ENCODE measurements at places on chromosomes 7 and 10. TPM values are rescaled to one million over a fixed set of nuclear protein-coding genes. Genes with fewer than 3 reads are reported as not detected.

The PVRIG gene
- total RNA-seq = 0.64 TPM

The SLC39A12 gene
- total RNA-seq = not detected

The IFIT1B gene
- total RNA-seq = not detected

The GJD4 gene
- total RNA-seq = not detected

The IRF5 gene
- total RNA-seq = 0.20 TPM

The DNAJC30 gene
- 10.1 TPM for total RNA-seq

The RUFY2 gene
- 12.6 TPM for total RNA-seq

The RHEB gene
- total RNA-seq = 156 TPM

The NACAD gene
- total RNA-seq = 0.02 TPM

The FLNC gene
- total RNA-seq = 148 TPM

The TRPV5 gene
- total RNA-seq = not detected

The VAX1 gene
- not detected for total RNA-seq

- no peak for DNase-seq
These were observed 74.9 kb downstream of the RSU1 start for GRCh38 chr10:16742165-16742960.

DNA sequence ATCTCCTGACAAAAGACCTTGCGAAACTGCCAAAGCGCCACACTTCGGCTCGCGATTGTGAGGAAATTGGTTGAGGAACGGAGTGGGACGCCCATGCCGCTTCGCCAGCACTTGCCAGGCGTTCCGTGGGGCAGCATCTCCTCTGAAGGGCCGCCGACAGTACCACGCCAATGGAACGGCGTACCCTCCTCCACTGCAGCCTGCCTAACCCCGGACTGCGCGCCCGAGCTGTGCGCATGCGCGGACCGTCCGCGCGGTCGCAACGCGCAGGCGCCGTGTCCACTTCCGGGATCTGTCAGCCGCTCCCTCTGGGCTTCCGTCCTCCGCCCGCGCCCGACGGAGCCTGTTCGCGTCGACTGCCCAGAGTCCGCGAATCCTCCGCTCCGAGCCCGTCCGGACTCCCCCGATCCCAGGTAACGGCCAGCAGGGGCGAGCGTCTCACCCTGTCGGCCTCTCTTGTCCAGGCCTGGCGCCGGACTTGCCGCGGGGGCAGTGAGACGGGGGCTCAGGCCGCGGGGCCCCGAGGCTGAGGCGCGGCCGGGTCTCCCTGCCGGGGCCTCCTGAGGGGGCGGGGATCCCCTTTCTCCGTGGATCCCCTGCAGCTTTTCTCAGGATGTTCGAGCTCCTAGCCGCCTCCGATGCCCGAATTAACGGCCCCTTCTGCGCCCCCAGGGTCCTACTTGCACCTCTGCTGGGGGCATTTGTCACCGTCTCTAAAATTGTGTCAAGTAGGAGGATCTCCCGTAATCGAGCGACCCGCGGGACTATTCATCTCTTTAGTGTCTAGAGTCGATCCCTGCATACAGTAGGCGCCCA lies at the start of gene ARPC1A:
ARPC1A (plus strand) TSS at position 307 of the 816 bp plus-strand sequence. CDS start 7,456 bp downstream, outside the sequence.
- peak; percentile 99 for DNase-seq

DNA sequence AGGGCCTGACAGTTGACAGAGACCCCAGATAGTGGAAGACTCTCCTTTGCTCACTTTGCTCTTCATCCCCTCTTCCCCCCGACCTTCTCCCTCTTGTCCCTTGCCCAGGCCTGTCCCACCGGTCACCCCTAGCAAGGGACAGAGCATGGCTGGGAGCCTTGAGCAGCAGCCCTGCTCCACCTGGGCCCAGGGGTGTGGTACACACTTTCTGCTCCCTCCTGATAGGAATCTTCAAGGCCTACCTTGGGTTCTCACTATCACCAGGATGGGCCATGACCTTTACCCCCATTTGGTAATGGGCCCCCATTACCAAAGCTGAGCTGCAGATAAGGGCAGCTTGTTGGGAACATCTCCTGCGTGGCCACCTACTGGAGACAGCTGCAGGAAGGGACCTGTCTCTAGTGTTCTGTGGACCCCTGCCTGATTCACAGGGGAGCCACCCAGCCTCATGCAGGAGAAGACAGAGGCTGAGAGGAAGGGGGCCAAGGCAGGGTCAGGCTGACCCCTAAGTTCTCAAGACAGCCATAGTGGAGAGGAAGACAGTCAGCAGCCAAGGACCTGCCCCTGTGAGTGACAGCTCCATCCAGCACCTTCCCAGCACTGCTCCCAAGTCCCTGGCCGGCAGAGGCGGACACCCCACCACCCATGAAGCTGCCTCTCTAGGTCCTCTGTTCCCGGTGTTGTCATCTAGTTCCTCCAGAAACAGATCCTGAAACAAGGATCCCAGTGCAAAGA lies 913 bp upstream of the NPC1L1 start:
- no peak for DNase-seq

- DNase-seq = no peak
These were observed 169.6 kb downstream of the SEPTIN7 start for GRCh38 chr7:35970458-35970857.

DNA sequence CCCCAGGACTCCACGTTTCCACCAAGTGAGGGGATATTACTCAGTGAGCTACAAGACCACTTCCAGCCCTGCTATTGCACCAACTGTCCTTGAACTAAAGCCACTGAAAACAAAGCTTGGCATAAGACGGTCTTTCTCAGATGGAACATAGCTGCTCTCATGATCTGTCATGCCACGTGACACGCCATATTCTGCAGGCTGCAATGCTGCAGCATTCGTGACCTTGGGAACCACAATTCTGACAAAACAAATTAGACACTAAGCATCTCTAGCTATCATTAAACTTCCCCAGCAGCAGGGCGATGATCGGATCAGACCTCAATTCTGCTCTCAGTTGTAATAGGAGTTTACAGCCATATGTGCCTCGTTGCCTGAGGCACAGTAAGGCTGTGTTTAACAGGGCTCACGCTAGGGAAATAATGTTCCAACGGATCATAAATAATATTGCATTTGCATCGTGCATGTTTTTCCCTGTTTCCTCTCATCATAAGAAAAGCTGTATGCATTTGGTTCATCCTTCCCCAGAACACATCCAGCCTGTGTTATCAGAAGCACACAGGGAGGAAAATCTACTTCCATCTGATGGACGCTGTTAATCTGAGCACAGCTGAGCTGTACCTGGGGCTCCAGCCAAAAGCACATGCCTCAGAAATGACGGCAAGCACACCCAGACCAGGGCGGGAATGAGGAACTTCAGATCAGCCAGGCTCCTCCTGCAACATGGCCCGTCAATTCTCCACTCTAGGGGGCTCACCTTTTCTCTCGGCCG lies 38.6 kb upstream of the CNPY1 start:
- peak; percentile 42 for DNase-seq

DNA sequence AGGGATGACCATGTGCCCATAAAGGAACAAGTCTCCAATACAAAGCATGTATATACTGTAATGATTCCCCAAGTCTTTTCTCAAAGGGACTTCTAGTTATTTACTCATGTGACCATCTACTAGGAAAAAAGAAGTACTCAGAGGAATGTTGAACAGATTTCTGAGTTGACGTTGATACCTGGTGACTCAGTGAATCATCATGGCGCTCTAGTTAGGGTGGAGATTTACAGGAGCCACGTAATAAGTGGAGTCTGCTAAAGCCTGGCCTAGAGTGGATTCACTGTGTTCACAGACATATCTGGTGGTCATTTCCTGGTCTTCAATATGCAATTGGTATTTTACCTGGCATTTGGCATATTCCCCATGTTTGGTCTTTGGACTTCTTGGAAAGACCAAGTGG lies 302.2 kb upstream of the CACNA2D1 start:
- DNase-seq = no peak

GRCh38 chr10:101018600-101019439 lies 12.1 kb downstream of the PDZD7 start:
- peak; percentile 87 for DNase-seq

DNA sequence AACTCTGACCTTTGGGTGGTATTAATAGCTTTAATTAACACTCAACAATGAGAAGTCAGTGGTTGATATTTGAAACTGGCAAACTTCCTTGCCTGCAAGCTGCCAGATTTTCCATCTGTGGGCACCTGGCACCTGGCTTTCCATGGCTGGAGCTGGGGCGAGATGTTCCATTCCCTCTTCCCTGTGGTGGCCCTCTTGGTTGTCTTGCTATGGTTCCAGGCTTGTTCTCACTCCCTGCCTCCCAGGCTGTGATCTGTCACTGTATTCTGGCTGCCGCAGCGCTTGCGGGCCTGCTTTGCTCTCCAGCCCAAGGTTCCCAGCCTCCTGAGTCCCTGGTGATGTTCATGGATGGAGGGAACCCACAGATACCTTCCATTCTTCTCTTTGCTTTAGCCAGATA lies 201.0 kb downstream of the FRMD4A start:
- no peak for DNase-seq

DNA sequence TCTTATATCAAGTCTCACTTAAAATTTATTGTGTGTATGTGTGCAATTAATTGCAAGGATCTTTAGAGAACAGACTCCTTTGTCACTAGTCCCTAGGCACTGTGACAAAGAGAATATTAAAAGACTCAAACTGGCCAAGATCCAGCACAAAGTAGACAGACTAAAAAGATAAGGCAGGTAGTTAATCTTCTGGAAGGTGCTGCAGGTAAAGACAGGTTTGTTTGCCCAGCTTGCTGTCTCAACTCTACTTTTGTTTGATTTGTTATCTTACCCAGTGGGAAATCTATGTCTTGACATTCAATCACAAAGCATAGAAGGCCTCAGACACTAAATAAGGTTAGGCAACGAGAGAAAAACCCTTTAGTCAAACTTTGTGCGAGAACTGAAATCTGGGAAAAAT lies 807.9 kb upstream of the LRRN3 start:
- DNase-seq = no peak

GRCh38 chr7:140771826-140772225 lies 75.3 kb downstream of the NDUFB2 start:
- no peak for DNase-seq

- no peak for DNase-seq
These were observed 407.5 kb upstream of the RNF32 start for GRCh38 chr7:156232931-156233705.

DNA sequence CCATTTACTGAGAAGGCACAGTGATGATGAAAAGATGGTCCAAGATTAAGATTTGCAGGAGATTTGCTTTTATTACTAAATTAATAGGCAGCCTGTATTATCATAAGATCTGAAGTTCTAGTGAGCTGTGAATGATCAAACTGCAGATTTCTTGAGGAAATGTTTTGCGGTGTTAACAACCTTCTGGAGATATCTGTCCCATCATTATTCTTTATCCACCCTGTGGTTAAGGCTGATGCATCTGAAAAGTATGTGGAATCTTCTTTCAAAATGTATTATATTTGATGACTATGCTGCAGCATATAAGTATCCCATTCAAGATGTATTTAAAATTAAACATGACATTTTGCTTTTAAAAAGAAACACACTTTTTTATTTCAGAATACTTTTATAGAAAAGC lies 150.3 kb downstream of the POLR1F start:
- DNase-seq = no peak

DNA sequence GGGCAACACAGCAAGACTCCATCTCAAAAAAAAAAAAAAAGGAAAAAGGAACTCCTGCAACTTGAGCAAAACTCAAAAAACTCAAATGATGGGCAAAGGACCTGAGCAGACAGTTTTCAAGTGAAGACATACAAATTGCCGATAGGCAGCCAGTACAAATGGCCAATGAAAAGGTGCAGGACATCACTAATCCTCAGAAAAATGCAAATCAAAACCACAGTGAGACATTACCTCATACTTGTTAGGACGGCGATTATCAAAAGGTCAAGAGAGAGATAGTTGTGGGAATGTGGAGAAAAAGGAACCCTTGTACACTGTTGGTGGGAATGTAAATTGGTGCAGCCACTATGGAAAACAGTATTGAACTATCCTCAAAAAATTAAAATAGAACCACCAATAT lies 16.8 kb downstream of the SVOPL start:
- DNase-seq = no peak

- no peak for DNase-seq
These were observed 810.2 kb downstream of the PCDH15 start for GRCh38 chr10:53990799-53991238.

GRCh38 chr7:152522571-152523067 lies 86.8 kb upstream of the KMT2C start:
- DNase-seq = no peak

DNA sequence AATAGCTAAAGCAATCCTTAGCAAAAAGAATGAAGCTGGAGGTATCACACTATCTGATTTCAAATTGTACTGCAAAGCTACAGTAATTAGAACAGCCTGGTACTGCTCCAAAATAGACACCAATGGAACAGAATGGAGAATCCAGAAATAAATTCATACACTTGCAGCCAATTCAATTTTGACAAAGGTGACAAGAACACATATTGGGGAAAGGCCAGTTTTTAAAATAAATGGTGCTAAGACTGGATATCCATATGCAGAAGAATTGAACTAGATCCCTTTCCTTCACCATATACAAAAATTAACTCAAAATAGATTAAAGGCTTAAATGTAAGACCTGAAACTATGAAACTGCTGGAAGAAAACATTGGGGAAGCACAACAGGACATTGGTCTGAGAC lies 748.5 kb downstream of the DNAJB9 start:
- DNase-seq = no peak

- no peak for DNase-seq
These were observed 55.2 kb downstream of the GCC1 start for GRCh38 chr7:127530148-127530547.

- no peak for DNase-seq
These were observed 82.1 kb downstream of the AVL9 start for GRCh38 chr7:32577421-32577820.

DNA sequence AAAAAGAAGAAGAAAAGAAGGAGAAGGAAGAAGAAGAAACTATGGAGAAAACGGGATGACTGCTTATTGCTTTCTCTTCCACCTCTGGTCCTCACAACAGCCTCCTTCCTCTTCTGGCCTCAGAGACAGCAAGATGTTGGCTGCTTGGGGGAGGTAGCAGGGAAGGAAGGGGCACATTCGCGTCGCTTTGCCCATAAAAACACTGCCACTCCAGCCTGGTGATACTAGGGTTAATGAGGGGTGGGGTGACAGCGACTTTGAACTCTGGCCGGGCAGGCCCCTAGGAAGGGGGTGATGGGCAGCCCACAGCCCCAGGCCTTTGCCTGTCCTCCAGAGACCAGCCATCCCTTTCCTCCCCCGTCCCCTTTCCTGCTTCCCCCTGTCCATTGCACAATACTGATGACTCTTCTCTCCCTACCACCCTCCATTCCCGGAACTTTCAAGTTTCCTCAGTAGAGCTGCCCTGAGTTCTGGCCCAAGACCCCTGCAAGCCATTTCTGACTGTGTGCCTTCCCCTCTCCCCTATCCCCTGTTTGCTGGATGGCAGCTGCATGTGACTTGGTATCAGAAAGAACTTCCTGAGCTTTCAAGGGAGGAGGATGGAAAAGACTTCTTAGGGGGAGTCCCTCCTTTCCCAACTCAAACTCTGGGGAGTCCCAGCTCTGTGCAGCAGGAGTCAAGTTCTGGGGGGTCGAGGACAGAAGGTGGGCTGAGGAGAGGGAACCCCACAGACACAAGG lies 2.2 kb upstream of the CUEDC2 start:
- DNase-seq = no peak

- peak; percentile 13 for DNase-seq
These were observed 38.0 kb upstream of the MKX start for GRCh38 chr10:27783660-27784059.

GRCh38 chr7:41824284-41824683 lies 121.4 kb upstream of the INHBA start:
- no peak for DNase-seq

Measured in K562 (cell line).